ENCODE measurements at places on chromosomes 2 and 18. TPM values are rescaled to one million over a fixed set of nuclear protein-coding genes. Genes with fewer than 3 reads are reported as not detected.

- no peak for DNase-seq
Observed at GRCh38 chr2:12227941-12228608, 481.6 kb downstream of the LPIN1 start.

- no peak for DNase-seq
Observed at GRCh38 chr2:66461664-66462500, 27.0 kb downstream of the MEIS1 start.

GRCh38 chr2:108377815-108378630 is at the start of gene SULT1C4:
SULT1C4 (plus strand) TSS chr2:108377954; CDS start chr2:108378338, 384 bp downstream.
- DNase-seq: peak; percentile 57

Gene GKN2
- total RNA-seq: not detected

Gene GPR55
- 0.18 TPM for total RNA-seq

Gene ACMSD
- total RNA-seq: not detected

Gene MARCO
- 29.2 TPM for total RNA-seq

Gene UGT1A6
- total RNA-seq: not detected

DNA sequence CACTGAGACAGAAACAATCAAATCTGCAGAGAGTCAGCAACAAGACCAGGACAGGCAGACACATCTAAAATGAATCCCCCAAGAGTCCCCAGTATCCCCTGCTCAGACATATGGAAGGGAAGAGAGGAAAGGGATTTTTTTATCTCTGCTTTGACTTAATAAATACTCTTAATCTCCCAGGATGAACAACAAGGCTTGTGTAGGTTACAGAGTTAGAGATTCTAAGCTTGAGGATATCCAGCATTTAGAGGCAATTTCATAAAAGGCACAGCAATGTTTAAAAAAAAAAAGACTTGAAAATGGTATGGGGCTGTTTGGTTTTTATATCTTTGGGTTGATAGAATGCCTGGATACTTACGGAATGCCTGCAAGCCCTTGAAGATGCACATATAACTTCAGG is 199.9 kb downstream of the ARL4C start:
- no peak for DNase-seq

DNA sequence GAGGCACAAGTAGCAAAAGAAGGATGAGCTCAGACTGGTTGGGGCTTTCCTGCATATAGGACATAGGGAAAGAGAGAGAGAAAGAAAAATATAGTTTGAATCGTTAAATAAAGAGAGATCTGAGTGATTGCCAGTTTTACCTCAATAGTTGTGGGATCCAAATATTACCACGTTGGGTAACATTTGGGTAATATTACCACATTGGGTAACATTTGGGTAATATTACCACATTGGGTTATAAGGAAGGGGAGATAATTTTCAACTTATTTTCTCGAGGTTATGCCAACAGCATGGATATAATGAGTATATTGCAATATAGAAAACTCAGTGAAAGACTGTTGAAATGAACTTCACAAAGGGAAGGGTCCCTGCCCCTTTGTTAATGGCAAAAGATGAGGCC is 20.7 kb downstream of the SP140 start:
- DNase-seq: no peak

DNA sequence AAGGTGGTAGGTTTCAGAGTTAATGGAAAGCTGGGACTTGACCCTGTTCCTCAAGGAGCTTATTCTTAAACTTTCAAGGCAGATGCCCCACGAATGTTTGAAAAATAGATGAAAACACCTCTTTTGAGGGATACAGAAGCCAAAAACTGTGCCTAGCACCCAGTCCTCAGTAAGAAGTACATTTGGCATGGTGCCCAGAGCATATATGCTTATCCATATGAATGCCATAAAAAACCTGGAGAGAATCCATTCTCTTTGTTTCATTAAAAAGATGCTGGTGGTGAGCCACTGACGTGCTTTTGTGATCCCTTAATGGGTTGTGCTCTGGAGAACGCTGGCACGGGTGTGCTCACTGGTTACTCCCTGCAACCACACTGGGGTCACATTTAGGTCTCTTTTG is 69.0 kb downstream of the IL1R2 start:
- no peak for DNase-seq

GRCh38 chr2:108223573-108223972 is 16.2 kb upstream of the SULT1C3 start:
- DNase-seq: no peak

GRCh38 chr2:127649684-127650040 is 3.7 kb downstream of the GPR17 start:
- DNase-seq: peak; percentile 89

DNA sequence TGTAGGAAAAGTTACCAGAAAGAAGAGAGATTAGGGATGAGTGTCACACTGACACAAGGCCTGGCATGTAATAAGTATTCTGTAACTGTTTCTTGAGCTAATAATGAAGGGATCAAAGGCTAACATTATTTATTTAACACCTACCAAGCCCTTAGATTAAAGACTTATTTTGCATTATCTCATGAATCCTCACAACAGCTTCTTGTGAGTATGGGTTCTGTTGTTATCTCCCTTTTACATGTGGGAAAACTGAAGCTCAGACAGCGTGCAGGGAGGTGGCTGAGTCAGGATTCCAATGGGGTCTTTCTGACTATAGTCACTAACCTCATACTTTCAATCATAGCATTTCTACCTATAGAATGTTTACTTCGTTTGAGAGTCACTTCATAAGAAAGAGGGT is 79.0 kb upstream of the PROKR1 start:
- no peak for DNase-seq

DNA sequence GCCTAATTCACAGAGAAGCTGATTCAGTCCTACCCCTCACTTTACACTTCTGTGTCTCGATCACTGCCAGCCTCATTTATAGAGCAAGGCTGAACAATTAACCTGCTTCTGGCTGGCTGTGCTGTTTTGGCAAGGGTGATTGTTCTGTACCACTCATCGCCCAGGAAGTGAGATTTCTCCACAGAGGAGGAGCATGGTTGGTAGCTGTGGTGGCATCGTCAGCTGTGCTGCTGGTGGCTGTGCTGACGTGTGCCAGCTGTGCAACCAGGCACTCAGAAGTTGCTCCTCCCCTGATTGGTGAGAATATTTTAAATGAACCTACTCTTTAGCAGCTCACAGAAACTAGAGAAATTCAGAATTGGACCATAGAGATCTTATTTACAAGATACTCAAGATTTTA is 158.3 kb downstream of the EML6 start:
- DNase-seq: no peak

Gene STAMBP
- 32.4 TPM for total RNA-seq

DNA sequence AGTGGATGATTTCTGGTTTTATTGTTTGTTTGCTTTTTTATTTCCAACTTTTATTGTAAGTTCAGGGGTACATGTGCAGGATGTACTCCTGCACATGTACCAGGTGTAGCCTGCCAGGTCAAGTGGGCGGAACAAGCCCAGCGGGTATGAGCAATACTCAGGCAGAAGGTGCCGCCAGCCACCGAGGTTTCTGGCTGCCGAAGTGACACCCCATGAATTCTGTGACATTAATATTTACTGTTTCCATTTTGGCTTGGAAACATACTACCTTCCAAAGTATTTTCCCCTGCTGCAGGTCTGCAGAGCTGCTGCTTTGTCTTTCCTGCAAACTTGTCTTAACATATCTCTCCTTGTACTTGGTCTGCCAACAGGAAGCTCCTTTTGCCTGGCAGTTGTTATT is 78.5 kb downstream of the PTPN4 start:
- no peak for DNase-seq

DNA sequence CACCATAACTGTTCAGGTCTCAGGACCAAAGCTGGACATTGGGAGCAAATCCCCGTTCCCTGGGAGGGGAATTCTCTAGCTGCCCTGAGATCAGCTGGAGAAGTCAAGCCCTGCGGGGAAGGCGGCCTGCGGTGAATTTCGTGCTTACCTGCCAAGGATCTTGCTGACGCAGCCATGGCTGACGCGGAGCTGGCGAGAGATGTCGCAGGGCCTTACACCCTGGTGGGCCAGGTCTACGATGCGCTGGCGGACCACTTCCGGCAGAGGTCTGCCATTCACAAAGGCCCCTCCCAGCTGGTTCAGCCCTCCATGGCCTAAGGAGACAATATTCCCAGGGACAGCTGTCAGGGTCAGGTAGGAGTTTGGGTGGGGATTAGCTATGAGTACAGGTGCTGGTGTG is 32.1 kb downstream of the PAX8 start:
- DNase-seq: no peak

Gene SULT1C4
- total RNA-seq: 4.2 TPM

Gene OR6B2
- not detected for total RNA-seq

Data from aorta (tissue), 5 donors.